ENCODE measurements at places on chromosomes 11 and 22.

GRCh38 chr11:118715837-118716260, 36.4 kb upstream of the TREH start:
- no peak for DNase-seq

- DNase-seq = no peak
These were observed 15.3 kb downstream of the KCNJ5 start for GRCh38 chr11:128906185-128907050.

- no peak for DNase-seq
These were observed 594 bp upstream of the POU2AF1 start for GRCh38 chr11:111379602-111380136.

GRCh38 chr22:25375683-25376082, 156.2 kb downstream of the CRYBB2 start:
- DNase-seq = no peak

- no peak for DNase-seq
These were observed 132.1 kb upstream of the TTC12 start for GRCh38 chr11:113182288-113182687.

GRCh38 chr22:45268167-45268957, 16.4 kb upstream of the UPK3A start:
- DNase-seq = no peak
